ENCODE measurements at places on chromosomes 4 and X. TPM values are rescaled to one million over a fixed set of nuclear protein-coding genes. Genes with fewer than 3 reads are reported as not detected.

Gene CCDC160
- 2.5 TPM for polyA plus RNA-seq

DNA sequence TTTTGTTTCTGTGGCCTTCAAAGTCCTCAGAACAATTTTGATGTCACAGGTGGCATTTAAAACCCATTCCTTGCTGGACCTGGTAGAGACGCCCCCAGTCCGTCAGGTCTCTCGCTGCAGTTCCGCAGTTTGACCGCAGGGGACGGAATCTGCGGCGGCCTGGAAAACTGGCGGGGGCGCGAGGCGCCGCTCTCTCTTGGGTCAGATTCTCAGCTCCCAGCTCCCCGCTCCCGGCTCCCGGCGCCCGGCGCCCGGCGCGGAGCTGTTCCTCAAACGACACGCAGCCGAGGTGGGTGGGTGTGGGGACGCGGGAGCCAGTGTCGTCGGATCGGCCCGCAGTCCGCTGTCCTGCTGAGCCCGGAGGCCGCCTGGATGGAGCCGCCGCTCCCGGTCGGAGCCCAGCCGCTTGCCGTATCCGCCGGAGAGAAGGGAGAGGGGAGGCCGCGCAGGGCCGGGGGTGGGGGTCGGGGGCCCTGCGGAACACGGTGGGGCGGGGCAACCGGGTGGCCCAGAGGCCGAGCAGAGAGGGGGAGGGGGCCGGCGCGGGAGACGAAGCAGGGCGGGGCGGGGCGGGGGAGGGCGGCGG lies at the start of gene OCRL:
Gene OCRL, plus strand, starts transcription at position 192 of the 586 bp plus-strand sequence. Its CDS starts 181 bp downstream, at position 373.
- peak; percentile 55 for DNase-seq

DNA sequence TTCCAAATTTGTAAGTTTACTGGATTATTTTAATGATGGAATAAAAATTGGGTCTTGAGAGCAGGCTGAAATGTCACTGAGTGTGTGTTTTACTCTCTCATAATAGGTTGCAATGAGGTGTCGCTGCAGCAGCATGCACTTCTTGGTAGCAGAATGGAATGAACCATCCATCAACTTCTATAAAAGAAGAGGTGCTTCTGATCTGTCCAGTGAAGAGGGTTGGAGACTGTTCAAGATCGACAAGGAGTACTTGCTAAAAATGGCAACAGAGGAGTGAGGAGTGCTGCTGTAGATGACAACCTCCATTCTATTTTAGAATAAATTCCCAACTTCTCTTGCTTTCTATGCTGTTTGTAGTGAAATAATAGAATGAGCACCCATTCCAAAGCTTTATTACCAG lies 2.6 kb downstream of the SAT1 start:
- DNase-seq, result no peak

DNA sequence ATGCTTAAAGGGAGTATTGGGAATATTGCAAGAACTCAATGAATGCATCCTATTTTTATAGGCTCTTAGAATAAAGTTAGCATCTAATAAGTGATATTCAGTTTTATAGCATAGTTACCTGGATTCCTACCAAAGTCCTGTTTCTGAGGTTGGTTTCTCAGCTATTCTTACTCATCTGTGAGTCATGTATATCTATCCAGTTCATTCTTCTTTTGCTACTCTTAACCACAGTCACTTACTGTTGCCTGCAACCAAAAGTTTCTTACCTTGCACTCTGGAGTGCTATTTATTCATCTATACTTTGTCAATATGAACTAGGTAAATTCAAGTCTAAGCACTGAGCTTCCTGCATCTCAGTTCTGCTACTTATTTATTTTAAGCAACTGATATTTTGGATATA lies 322.5 kb downstream of the HS3ST1 start:
- DNase-seq, result no peak

Gene TGIF2LX
- polyA plus RNA-seq, result not detected

Gene ZGRF1
- polyA plus RNA-seq, result 14.3 TPM

Measured in right lung (tissue), 10 donors.